DND-41 (cell line): ENCODE measurements at places on chromosomes 2 and 18.
A peak's percentile ranks its signal among the peaks of the same experiment; 100 is the strongest.

DNA sequence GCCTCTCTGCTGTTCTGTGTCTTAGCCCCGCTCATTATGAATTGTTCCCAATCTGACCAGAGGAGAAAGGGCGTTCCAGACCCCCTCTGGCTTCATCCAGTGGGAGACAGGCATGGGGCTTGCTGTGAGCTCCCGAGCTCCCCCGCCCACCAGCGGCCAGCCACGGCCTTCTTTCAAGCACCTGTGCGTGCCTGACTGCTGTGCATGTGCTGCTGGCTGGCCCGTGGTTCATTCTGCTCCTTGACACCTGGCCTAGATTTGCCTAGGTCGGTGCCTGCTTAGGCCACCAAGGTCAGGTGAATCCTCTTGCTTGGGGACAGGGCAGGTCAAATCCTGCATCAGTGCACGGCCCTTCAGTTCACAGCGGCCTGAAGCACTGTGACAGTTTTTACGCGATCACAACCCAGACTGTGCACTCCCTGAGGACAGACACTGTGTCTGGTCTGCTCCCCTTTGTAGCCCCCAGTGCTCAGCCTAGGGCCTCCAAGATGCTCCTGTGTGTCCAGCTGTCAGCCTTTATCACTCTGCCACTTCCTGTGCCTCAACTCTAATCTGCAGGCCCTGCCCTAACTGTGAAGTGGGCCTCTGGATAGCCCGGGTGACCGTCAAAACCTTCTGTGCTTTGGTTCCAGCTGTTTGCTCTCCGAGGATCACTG, 3.6 kb upstream of the LPIN1 start:
- no peak for DNase-seq

DNA sequence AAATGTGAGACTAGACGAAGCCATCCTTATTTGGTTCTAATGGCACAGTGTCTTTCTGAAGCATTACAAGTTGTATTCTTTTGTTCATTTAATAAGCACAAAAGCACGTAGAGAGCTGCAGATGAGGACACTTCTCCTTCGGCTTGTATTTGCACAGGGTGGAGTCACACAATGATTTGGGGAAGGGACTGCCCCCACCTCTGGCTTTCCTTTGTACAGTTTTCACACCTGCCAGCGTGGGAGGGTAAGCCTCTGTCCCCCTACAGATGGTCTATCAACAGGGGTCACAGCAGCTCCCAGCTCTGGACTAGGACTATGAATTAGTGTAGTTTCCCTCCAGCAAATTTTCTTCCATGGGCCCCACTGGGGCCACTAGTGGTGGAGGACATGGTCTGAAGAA, 108.2 kb upstream of the KLHL14 start:
- no peak for DNase-seq

DNA sequence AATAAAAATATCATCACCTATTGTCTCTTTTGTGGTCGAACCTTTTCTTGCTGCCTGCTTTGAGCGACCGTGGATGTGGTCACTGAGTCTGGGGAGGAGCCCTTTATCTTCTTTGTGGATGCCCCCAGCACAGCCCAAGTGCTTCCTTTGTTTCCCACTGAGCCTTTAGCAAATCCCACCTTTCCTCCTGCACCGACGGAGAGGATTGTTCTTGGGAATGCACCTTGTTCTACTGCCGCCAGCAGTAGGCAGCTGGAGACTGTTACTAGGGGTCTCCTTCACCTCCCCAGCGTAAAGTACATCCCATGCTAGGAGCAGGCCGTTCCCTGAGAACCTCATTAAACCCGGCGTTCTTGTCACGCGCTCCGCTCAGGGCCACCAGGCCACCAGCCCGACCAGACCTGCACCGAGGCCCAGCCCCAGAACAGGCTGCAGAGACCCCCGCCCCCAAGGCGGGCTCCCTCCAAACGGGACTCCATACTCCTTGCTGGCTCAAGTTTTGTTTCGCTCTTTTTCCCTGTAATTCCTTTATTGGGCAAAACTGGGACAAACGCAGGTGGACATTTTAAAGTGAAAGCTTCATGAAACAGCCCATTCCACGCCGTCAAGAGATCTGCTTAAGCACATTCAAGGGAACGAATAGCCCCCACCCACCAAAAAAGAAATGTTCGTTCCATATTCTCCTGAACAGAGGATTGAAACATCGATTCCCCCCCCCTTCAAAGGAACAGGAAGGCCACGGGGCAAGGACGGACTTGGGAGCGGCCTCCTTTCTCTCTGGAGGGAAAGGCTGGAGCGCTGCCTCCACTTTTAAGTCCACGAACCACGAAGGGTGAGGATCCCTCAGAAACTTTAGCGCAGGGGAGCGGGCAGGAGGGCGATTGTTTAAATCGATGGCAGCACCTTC, 1.1 kb upstream of the MAT2A start:
- DNase-seq: peak; percentile 65

GRCh38 chr2:216789081-216789480, 70.8 kb downstream of the TNP1 start:
- DNase-seq: no peak

- DNase-seq: no peak
These were observed 99.2 kb downstream of the LRP1B start for GRCh38 chr2:142031656-142032055.

GRCh38 chr2:27915191-27915590, 24.7 kb downstream of the BABAM2 start:
- DNase-seq: no peak

GRCh38 chr2:112749755-112750559, 14.5 kb downstream of the CKAP2L start:
- peak; percentile 81 for DNase-seq

- DNase-seq: no peak
These were observed 1.7 kb downstream of the FOSL2 start for GRCh38 chr2:28394331-28394877.

DNA sequence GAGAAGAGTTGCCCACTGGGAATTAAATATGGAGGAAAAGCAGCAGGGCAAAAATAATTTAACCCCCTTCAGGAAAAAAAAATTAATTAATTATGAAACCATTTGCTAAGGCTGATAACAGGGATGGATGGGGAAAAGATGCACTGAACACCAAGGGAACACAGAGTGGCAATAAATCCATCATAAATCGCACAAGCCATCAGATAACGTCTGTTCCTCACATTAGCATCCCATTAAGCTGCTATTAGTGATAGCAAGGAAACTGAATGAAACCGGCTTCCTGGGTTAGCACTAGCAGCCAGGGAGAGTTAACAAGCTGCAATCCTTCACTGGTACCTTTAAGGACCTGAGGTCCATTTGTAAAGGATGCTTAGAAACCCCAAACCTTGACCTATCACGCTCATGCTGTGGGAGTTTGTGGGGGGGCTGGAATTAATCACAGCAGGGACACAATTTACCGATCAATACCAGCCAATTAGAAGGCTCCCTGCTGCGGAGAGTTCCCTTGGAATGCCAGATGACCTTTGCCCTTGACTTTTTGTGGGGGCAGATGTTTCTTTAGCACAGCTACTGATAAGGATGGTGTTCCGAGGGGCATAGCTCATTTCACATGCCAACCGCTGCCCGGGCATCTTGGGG, 175.5 kb upstream of the KLF7 start:
- DNase-seq: no peak

DNA sequence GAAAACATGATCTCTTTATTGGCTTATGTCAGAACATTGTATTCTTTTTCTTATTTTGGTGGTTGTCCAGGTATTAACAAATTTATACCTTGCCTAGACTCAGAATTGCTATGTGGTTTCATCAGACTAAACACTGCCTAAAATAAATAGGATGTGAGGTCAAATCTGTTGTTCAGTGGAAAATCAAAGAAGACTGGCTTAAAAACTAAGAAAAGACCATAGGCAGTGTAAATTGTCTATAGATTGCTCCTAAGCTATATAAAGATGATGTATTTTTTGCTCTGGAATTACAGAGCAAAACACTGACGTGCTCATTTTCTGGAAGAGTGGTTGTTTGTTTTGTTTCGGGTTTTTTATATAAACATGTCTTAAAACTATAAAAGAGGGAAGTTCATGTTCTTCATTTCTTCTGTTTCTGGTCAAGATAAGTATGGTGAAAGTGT, 266.0 kb downstream of the ALPK2 start:
- DNase-seq: no peak

GRCh38 chr2:235511187-235511661, 17.4 kb downstream of the AGAP1 start:
- DNase-seq: no peak

DNA sequence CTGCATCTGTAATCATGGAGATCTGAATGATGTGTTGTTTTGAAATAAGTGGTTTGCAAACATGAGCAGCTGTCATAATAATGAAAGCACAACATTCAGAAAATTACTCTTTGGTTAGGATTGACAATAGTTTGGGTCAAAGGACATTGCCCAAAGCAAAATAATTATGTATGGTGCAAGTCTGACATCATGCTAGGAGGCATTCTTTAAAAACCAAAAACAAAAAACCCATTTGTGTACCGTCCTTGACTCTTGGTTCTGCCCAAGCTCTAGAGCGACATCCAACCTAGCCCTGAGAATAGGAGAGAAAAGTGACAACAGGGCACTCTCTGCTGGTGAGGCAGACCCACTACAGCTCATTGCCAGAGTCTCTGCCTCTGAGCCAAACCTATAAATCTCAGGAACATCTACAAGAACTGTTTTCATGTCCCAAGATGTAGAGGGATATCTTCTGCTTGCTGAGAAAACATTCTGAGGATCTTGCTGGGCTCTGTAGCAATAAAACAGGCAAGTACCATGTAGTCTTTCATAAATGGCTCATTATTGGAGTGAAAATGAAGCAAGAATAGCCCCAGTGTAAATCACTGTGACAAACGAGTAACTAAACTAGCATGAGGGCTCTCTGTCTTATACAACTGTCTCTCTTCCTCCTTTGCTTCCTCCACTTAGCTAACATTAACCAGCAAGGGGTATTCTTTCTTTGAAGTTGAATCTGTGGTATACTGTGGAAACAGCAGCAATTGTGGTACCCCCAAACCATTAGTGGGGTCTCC, 266.8 kb upstream of the CXCR4 start:
- peak; percentile 57 for DNase-seq

- no peak for DNase-seq
These were observed 68.1 kb upstream of the TCF7L1 start for GRCh38 chr2:85064927-85065577.

GRCh38 chr2:71787476-71788185, 334.3 kb downstream of the DYSF start:
- DNase-seq: no peak

GRCh38 chr2:156739301-156739700, 303.1 kb downstream of the GPD2 start:
- DNase-seq: no peak

DNA sequence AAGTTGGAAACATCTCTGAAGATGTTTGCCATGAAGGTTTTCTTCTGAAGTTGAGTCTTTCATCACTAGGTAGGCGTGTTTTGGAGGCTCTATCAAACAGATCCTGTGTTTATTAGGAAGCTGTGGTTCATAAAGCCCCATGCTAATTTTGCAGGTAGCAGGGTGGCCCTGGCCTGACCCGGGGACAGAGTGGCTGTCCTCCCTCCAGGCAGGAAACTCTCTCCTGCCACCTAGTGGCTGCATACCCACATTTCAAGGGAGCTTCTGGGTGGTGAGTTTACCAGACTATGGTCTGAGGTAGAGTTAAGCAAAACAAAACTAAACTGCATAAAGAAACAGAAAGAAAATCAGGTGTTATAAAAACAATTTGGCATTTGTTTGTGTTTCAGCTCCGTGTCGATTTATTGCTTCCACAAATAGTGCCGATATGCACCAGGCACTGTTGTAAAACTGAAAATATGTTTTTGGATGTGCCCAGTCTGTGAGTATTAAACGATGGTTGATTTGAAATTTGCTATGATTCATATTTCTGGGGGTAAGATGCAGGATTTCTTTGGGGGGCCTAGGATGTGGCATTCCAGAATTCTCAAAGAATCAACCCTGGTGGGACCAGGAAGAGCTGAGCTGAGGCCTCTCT, 26.0 kb upstream of the IL37 start:
- peak; percentile 10 for DNase-seq

GRCh38 chr2:172153156-172153555, 50.5 kb upstream of the DLX2 start:
- peak; percentile 63 for DNase-seq
